ENCODE measurements at places on chromosomes 7 and 10. TPM values are rescaled to one million over a fixed set of nuclear protein-coding genes. Genes with fewer than 3 reads are reported as not detected.

- DNase-seq, result no peak
Measured at GRCh38 chr10:93550606-93551005, 15.9 kb upstream of the FFAR4 start.

Gene AMZ1
- polyA plus RNA-seq, result 0.43 TPM

- no peak for DNase-seq
Measured at GRCh38 chr7:43495572-43495971, 87.3 kb upstream of the STK17A start.

- DNase-seq, result no peak
Measured at GRCh38 chr10:60975716-60976115, 31.7 kb upstream of the RHOBTB1 start.
